ENCODE measurements at places on chromosomes 16 and 17.
A peak's percentile ranks its signal among the peaks of the same experiment; 100 is the strongest.

- DNase-seq = no peak
These were observed 120.3 kb upstream of the ADAMTS18 start for GRCh38 chr16:77555126-77555525.

DNA sequence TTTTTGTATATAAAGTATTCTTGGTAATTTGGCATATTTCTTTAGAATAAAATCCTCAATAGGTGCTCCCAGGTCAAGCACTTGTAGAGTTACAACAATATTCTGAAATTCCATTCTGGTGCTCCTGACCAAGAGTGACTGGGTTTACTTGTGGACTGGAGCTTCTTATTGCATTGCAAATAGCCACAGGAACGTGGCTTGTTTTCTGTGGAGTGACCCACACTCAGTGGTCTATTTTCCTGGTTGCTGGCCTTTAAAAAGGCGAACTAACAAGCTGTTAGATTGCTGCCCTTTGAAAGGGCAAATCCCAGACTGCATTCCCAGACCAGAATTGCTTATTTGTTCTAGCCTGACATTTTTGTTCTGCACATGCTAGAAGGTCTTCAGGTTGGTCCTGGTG is 658.8 kb upstream of the GOT2 start:
- DNase-seq = no peak

DNA sequence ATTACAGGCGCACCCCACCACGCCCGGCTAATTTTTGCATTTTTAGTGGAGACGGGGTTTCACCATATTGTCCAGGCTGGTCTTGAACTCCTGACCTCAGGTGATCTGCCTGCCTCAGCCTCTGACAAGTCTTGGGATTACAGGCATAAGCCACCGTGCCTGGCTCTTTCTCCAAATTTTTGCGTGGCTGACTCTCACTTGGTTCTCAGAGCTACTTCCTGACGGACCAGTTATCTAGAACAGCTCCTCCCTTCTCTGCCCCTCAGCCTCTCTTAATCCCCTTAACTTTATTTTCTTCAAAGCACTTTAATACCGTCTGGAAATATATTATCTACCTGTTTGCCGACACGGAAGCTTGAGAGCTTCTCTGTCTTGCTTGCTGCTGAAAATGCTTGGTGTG is 4.2 kb downstream of the YPEL2 start:
- no peak for DNase-seq

DNA sequence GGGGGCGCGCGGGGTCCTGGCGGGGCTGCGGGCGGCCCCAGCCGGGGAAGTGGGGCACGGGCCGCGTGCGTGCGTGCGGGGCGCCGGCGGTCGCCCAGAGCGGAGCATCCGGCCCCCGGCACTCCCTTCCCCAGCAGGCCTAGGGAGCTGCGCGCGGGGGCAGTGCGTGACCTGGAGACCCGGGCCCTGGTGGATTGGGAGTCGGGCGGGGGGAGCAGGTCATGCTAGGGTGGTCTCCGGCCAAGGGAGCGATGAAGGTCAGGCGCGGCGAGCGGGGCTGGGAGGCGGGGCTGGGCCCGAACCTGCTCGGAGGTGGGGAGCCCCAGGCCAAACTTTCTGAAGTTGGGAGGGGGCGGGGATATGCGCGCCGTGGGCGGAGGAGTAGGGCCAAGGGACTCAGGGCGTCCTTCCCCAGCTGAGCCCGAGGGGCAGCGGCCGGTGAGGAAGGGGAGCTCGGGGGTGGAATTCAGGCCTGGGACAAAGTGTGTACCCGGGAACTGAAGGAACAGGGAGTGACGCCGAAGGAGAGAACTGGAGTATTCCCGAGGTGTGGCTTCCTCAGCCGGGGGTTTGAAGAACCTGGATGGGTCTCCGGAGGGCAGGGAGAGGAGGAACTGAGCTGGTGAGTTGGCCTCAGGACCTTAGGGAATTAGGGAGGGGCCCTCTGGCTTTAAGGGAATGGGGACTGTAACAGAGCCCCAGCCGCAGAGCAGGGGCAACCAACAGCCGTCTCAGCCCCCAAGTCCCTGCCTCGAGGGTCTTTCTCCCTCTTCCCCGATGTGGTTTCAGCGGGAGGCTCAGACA is 589 bp downstream of the XYLT2 start:
- DNase-seq = peak; percentile 75

DNA sequence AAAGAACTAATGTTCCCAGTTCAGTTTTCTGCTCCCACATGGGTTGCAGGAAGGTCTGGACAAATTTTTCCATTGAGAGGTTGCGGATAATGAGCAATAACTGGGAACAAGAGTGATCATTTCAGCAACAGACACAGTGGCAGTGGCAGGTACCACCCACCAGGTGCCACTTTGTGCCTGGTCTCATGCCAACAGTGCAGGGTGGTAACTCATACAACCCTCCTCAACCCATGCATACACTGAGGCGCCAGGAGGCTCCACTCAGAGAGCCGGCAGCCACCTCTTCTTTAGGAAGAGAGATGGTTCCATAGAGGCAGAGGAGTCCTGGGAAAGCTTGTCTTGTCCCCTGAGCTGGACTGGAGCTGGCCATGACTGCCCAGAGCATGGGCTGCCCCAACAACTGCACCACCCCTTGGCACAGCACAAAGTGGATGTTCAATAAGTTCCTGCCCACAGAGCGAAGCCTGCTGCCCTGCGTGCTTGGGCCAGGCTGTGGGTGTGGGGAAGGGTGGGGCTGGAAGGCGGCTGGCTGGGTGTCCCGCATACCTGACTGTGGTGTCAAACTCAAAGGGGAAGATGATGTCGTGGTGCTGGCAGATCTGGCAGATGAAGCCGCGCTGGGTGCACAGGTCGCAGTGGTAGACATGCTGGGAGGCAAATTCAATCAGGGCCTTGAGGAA is 6.4 kb upstream of the ARHGAP27 start:
- DNase-seq = no peak

DNA sequence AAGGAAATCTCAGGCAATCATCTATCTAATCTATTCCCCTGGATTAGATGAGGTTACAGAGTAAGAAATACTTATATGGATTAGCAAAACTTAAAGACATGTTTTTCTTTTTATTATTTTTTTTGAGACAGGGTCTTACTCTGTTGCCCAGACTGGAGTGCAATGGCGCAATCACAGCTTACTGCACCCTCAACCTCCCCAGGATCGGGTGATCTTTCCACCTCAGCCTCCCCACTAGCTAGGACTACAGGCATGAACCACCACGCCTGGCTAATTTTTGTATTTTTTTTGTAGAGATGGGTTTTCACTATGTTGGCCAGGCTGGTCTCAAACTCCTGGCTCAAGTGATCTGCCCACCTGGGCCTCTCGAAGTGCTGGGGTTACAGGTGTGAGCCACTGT is 3.3 kb upstream of the NFE2L1 start:
- no peak for DNase-seq

DNA sequence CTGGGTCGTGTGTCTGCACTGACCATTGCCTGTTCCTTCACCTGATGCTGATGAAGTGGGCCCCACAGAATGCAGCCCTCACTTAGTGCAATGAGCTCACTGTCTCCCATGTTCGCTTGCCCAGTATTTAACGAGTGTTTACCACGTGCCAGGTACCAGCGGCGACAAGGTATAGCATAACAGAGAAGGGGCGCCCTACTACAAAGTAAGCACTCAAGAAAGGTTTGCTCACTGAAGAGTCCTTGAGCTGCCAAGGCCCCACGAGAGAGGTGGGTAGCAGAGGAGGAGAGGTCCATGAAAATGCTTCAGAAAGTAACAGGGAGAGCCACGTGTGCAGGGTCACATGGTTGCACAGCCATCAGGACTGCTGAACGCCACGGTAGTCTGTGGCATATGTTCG is 230.0 kb downstream of the NTN1 start:
- DNase-seq = no peak

DNA sequence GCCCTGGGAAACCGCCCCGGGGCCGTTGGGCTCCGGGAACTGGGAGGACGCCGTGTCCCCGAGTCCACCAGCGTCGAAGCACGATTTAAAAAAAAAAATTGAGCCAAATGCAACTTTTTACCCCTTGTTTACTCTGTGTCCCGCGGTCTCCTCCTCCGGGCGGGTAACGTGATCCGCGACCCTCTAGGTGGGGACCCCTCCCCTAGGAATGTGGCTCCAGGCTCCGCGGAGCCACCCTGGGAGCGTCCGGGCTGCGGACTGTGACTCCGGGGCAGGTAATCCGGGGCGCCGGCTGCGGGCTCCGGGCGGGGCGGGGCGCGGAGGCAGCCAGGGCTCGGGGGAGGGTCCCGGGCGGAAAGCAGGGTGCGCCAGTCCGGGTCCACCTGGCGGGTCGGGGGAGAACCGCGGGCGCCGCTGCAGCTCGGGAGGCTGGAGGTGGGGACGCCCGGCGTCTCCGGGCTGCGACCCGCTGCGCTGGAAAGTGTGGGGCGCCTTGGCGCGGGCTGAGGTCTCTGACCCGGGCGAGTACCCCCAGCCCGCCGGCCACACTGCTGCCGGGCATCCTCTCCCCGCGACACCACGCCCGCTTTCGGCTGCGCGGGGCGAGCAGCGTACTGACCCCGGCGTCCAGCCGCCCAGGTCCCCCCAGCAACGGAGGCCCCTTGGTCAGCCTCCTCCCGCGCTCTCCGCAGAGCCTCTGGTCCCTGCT is 852 bp upstream of the HELZ start:
- DNase-seq = no peak

DNA sequence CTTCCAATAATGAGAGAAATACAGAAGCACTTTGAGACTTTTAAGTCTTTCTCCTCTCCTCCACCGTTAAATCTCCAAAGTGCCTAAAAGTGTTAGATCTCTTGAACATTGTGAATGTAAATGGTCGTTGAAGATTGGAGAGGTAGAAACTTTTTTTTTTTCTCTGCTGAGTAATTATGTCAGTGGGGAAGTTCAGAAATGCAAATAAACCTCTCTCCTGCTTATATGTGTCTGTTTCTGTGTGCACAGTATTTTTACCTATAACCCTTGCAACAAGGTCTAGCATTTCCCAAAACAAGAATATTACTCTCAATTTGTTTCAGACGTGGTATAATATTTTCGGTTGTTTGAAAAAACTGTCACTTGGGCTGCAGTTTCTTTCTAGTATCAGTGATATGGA is 833.6 kb upstream of the CDH8 start:
- no peak for DNase-seq

GRCh38 chr16:369866-370436 is 387 bp downstream of the MRPL28 start:
- DNase-seq = no peak

GRCh38 chr16:6573577-6573976 is 759.1 kb upstream of the RBFOX1 start:
- no peak for DNase-seq

GRCh38 chr16:57019746-57020145 is 30.4 kb downstream of the NLRC5 start:
- DNase-seq = no peak

- no peak for DNase-seq
These were observed 75.9 kb downstream of the LMF1 start for GRCh38 chr16:894841-895240.

GRCh38 chr16:19005561-19006445 is 22.1 kb downstream of the TMC7 start:
- no peak for DNase-seq

DNA sequence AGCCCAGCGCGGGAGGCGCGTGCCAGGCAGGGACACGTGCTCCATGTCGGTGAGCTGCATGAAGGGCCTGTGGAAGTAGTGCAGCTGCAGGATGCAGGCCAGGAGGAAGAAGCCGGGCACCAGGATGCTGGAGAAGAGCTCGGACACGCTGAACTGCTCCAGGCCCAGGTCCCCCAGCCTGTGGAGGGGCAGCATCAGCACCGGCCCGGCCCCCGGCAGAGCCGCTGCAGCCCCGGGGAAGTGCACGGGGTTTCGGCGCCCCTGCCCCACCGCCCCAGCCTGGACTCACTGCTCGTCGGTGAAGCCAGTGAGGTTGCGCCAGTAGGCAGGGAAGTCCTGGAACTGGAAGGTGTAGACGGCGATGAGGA is 28.0 kb downstream of the CTU2 start:
- DNase-seq = no peak

DNA sequence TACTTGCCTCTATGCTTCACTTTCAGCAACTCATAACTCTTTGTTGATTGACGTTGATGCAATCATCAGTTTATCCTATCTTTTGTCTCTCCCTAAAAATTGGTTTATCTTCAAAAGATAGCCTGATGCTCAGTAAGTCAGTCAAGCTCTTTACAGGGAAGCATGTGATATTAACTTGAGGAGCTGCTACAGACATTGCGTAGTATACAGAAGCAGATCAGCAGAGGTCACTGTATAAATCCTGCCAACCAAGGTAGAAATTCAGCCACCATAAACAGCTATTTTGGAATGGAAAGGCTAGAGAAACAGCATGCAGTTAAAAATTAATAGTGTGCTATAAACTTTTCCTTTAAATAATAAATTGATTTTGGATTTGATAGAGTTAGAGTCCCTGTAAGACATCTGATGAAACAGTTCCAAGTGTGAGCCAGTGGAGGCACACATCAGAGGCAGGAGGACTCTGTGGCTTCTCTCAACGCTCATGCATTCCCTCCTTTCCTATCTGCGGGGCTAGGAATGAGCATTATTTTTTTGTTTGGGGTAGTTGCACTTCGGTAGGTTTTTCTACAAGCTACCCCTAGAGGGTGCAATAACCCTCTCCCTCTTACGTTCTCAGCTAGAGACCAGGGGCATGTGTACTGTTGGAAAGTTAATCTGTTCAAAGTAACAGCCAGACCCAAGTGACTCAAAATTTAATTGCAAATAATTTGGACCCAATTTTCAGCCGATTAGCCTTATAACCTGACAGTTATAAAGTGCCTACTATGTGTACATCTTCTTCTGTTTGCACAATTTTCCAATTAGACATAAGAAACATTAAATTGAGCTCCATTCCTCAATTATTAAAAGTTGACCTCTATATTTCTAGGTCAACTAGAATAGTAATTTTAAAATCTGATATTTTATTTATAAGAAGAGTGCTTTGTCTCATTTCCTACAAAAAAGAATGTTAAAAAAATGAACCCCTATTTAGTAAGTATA is 647.7 kb upstream of the SOX9 start:
- peak; percentile 15 for DNase-seq

- DNase-seq = no peak
These were observed 7.4 kb downstream of the CTNS start for GRCh38 chr17:3643889-3644349.

- DNase-seq = no peak
These were observed 1.9 kb downstream of the AANAT start for GRCh38 chr17:76469076-76469990.

DNA sequence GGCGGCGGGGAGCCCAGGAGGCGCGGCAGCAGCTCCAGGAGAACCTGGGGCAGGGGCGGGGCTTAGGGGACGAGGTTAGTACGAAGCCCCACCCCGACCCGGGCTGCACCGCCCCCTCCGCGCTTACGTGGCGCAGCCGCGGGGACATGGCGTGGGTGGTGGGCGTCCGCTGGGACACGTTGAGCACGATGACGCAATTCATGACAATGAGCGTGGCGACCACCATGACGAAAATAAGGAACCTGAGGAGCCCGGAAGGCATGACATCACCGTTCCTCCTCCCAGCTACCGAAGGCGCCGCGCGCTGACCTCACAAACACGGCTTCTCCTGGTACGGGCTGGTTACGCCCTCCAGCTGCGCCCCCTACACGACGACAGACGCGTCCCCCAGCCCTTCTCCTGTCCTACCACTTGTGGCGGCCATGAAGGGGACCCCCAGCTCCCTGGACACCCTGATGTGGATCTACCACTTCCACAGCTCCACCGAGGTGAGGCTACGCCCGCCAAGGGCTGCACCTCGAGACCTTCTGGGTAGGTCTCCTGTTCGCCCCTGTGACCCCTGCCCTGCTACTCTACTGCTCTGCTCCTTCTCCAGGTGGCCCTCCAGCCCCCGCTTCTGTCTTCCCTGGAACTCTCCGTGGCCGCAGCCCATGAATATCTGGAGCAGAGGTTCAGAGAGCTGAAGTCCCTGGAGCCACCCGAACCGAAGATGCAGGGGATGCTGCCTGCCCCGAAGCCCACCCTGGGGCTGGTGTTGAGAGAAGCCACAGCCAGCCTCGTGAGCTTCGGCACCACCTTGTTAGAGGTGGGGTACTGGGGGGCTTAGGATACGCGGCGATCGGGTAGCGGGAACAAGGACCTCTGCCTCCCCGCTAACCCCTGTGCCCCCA is at the start of gene C17orf107:
TSS of gene C17orf107 (plus strand) at position 196 of the 890 bp plus-strand sequence. CDS start at position 423, 227 bp downstream.
- DNase-seq = peak; percentile 70

Data from GM19239 (cell line).